ENCODE measurements at places on chromosomes 3 and 15.

DNA sequence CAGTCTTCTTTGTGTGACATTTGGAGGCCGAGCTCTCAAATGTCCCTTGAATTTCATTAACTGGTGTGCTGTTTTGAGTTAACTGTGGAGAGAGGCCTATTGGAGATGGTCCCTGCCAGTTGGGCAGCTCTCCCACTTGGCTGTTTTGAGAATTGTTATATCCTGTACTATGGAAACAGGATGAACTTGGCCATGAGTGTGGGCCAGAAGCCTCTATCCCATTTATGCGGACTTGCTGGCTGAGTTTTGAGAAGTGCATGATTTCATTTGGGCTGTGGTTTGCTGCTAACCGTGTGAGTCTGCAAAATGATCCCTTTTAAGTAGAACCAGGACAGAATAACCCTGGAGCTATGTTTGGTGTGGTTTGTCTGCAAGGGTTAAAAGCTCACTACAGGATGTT is 366.0 kb downstream of the PTPRG start:
- DNase-seq, result no peak

GRCh38 chr3:110933821-110934426 is 137.7 kb upstream of the NECTIN3 start:
- no peak for DNase-seq

DNA sequence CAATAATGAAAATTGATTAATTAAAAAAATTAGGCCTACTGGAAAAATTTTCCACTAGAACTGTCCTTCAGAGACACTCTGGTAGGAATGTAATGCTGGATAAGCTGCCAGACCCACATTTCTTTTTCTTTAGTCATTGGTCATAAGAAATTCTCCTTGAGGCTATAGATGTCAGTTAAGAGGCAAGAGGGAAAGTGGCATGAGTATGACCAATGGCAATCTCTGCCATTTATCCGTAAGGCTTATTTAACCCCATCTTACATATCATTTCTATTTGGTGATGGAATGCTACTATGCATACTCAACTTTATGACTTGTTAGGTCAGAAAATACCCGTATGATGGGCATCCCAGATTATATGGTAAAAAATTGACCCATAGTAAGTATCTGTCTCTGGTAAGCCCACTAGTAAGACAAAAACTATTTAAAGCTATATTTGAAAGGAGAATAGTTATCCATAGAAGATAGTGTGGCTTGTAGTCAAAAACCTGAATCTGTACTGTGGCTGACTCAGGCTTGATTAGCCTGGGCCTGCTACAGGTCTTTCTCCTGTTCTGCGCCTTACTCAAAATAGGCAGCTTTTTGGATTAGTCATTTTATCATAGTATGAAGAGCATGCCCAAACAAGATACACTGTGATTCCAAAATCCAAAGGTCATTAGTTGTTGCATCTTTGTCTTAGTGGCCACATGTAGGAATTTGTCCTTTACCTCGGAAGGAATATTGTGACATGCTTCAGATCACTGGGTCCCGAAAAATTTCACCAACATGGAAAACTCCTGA is 314.7 kb downstream of the PYDC2 start:
- no peak for DNase-seq

- DNase-seq, result no peak
Measured at GRCh38 chr15:45653702-45654424, 19.0 kb downstream of the SQOR start.

DNA sequence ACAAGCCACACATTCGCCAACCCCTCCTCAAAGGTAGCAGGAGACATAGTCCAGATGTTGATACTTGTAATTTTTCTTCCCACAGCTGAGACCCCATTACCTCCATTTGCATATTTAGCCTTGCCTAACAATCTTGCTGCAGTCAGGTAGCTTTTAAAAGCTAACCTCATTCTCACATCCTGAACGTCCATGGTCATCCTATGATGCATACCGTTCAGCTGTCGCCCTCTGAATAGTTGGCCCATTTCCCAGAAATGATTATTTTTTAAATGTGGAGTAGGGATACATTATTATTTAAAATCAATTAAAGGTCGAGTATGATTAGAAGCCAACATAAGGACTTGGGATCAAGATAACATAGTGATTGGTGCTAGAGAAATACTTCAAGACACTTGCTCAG is 165.0 kb downstream of the MEX3B start:
- DNase-seq, result no peak

DNA sequence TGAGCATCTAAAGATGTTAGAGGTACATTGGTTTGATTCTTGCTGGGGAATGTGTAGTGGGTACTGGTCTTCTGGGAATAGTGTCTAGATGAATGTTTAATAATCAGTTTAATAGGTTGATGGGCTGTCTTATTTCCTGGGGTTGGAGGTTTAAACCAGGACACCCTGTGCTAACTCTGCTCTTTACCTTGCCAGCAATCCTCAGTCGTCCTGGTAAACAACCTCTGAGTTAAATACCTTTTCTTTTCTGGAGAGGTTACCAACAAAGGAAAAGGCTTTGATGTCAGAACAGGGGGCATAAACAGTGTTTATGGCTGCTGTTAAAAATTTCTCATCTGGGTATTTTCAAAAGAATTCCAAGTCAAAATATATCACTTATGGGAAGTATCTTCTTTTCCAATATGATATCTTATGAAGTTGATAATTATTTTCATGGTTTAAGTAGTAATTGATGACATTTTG is 23.5 kb downstream of the MITF start:
- no peak for DNase-seq

DNA sequence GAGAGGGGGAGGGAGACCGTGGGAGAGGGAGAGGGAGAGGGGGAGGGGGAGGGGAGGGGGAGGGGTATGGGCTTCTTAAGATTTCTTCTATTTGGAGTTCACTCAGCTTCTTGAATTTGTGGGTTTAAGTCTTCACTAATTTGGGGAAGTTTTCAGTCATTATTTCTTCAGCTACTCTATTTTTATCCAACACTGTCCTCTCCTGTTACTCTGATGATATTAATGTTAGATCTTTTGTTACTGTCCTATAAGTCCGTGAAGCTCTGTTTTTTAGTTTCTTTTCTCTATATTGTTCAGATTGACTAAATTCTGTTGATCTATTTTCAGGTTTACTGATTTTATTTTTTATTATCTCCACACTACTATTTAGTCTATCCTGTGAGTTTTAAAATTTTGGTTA is 351.5 kb upstream of the TPM1 start:
- no peak for DNase-seq

DNA sequence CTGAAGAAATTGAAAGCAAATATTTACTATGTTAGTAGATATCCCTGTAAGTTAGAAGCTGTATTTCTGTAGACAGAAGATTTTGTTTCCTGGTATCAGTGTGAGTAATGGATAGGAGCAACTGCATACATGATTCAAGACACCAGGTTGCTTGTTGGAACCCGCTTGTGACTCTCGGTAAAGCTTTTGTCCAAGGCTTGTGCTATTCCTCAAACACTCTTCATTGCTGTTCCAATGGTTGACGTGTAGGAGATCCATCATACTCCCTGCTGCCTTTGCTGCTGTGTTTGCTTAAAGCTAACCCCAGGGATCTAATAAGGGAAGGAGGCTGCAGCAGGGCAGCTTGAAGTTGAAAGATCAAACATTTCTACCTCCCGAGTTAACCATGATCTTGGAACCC is 160.1 kb downstream of the RSRC1 start:
- DNase-seq, result no peak

DNA sequence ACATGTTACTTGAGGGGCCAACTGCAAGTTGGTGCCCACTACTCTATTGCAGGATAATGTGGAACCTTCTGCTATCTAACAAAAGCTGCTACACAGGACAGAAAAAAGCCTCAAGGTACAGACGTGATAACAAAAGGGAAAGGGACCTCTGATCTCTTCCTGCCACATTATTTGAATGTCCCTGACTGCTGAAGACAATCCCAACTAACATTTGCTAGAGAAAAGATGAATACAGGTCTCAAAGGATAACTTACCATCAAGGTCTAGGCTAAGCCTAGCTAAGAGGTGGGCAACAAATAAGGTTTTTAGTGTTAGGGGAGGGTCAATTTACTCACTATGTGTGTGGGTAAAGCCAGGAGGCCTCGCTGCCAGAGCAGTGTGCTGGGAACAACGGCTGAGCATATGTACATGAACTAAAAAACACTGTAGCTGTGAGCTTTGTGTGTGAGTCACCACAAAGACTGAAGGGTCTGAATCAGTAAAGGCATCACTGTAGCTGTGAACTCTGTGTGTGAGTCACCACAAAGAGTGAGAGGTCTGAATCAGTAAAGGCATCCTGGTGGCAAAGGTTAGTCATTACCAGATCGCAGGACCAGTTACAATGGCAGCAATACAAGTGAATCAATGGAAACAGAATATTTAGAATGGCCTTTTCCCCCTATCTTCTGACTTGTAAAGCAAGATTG is 111.7 kb downstream of the LMLN start:
- no peak for DNase-seq

DNA sequence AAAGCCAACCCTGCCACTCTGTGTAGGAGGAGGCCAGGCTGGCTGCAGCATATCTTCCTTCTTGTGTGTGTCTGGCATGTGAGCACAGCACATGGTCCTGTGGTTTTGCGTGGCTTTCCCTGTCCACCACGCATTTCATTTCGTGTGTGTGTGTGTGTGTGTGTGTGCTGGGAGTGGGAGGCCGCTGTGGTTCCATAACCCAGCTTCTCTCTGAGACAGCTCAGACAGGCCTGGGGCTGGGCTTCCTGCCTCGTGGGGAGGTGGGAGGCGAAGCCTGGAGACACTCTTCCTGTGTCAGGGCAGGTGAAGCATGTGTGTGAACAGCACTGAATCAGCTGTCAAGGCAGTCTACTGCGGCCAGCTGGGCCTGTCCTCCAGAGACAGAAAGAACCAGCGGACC is 16.0 kb upstream of the MRPS22 start:
- DNase-seq, result no peak

DNA sequence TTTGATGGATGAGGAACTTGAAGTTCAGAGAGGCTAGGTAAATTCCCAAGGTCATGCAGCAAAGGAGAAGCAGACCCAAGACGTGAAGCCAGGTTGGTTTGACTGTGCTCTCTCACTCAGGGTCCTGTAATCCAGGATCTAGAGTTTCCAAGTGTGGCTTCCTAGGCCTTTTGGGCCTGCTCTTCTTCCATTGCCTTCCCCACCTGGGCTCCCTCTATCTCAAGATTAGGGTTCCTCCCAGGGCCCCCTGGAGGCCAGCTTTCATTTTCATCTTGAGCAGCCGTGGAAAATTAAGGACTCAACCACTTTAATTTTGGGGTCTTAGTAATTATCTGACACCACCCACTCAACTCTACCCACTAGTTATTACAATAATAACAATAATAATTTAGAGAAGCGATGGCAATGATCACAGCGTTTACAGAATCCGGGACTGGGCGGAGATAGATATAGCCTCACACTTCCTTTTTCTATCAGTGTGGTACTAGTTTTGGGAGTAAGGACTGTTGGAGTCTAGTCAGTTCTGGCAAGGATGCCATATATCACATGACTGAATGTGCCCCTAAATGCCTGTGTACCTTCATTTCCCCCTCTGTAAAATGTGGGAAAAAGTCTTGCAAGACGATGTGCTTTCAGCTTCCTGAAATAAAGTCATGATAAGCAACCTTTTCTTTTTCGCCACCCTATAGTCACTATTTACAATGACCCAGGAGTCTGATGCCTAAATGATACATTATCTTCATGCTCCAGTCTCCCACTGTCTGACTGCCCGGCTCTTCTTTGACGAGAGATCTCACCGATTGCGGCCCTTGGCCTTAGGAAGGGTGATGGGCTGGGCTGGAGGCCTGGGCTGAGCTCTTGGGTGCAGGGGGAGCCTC is 30.2 kb upstream of the MAGEF1 start:
- no peak for DNase-seq

DNA sequence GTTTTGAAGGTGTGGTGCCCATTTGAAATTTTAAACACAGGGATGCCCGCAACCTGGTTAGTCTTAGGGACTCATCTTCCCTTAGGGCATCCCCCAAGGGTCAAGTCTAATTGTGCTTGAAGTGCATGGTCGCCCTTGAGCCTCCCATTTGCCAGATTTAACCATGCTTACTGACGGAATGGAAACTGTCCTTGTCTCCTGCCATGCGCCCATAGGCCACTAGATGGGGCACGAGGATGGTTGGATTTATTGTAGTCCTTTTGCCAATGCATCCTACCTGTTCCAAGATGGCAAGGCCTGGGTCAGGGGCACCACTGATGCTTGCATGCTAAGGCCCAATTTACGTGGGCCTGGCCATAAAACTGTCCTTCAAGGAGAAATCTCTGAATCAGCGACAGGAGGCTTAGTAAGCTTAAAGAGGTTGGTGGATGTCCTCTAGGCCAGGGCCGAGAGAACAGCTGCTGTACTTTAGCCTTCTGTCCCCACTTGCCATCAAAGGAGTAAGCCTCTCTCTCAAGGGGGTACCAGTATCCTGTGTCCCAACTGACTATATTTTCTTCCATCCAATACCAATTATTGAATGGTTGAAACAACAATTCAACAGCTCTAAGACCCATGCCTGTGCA is 355.4 kb downstream of the OTOL1 start:
- no peak for DNase-seq

GRCh38 chr3:111541911-111542483 is at the start of gene CD96:
TSS of gene CD96 (plus strand) at chr3:111542197. CDS start at chr3:111542249, 52 bp downstream.
- DNase-seq, result no peak

GRCh38 chr3:3632449-3632848 is 166.8 kb upstream of the LRRN1 start:
- DNase-seq, result no peak

DNA sequence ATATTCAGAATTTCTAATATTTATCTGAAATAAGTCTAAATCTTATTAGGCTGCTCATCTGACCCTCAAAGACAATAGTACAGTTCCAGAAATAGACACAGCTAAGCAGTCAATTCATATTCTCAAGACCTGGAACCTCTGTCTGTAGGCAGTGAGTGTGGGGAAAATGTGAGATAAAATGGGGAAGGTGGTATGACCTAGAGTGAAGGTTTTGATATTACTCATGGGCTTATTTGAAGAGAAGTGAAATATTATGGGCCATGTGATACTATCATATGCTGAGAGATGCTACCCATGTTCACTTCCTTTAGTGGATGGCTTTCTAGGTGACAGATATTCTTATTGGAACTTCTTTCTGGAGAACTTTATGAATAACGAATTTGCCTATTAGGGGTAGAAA is 33.5 kb downstream of the TGFBR2 start:
- no peak for DNase-seq

DNA sequence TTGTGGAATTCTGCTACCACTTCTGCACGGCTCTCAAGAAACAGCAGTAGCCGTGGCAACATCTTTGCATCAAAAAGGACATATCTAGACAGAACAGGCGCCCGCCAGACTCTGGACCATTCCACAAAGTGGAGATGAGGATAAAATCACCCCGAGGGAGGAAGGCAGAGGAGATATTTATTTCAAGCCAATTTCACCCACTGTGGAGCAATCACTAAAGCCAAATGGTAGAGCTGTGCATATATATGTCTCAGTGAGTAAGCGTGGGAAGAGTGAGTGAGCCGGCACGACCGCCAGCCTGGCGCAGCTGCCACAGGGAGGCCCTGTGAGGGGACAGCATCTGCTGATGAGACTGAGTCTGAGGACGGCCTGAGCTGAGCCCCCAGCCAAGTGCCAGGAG is 111.3 kb downstream of the MEGF11 start:
- DNase-seq, result no peak

DNA sequence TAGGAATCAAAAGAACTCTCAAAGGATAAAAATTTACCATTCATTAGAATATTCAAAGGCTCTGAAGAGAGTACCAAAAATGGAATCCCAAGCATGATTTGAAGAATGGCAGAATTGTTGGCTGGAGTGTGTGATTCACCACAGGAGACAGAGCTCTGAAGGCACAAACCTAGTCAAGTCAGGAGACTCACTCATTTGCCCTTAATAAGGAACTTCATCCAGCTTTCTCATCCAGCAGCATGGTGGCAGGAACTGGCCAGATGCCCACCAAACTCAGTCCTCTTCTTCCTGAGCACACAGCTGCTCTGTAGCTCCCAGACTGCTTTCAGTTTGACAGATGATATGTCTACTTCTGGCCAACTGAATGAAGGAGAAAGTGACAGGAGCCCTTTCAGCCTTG is 16.5 kb upstream of the HEG1 start:
- no peak for DNase-seq

Data from stimulated activated CD8-positive, alpha-beta memory T cell treated with anti-CD3 and anti-CD28 coated beads, Interleukin-4, amount 100 ng/mL, for 1 hour (primary cell).